ENCODE measurements at places on chromosomes 7 and 10.

GRCh38 chr10:11003679-11004078 lies 14.0 kb upstream of the CELF2 start:
- DNase-seq: no peak

- no peak for DNase-seq
Measured at GRCh38 chr7:27144781-27145164, 1.3 kb upstream of the HOXA5 start.

- no peak for DNase-seq
Measured at GRCh38 chr7:99623091-99623693, 6.4 kb downstream of the ZSCAN25 start.

DNA sequence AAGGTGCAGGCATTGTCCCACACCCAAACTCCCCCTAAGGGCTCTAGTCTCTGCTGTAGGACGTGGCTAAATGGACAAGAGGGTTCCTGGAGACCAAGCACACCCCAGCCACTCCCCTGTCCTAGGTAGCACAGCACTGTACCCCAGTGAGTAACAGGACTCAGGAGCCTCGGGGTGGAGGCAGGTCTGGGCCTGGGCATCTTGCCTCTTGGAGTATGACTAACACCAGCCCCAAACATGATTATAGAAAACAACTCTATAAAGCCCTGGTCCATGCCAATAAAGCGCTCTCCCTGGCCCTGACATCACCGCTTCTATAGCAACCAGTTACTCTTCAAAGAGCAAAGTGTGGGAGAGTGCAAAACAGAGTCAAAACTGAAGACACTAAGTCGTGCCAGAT lies 195.0 kb downstream of the CALN1 start:
- DNase-seq: no peak

GRCh38 chr10:103481974-103482531 lies 3.0 kb upstream of the CALHM3 start:
- peak; percentile 72 for DNase-seq

GRCh38 chr7:46848944-46849343 lies 733.0 kb downstream of the TNS3 start:
- DNase-seq: no peak

DNA sequence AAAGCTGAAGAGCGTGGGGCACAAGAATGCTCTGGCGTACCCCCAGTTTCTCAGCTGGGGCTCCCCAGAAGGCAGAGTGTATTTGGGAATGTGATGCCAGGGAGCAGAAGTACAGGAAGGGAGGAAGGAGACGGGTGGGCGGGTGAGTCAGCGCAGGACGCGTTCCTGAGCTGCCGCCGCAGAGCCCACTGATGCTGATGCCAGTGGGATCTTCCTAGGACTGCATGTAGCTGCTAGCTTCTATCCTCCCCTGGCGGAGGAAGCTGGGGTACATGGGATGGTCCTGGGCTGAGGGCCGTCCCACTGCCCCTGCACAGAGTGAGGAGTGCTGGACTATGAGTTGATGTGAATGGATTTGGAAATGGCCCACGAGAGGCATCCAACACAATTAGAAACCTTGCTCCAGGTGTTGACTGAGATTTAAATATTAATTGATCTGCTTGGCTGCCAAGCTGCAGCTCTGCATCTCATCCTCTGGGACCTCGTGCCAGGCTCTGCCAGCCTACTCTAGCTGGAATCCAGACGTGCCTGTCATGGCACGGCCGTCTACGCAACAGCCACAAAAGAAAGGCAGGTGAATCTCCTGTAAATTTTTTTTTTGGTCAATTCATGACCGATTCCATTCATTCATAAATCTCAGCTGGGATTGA lies 66.2 kb upstream of the RHEB start:
- no peak for DNase-seq

All from renal cortical epithelial cell (primary cell).